ENCODE measurements at places on chromosomes 12 and 14.

DNA sequence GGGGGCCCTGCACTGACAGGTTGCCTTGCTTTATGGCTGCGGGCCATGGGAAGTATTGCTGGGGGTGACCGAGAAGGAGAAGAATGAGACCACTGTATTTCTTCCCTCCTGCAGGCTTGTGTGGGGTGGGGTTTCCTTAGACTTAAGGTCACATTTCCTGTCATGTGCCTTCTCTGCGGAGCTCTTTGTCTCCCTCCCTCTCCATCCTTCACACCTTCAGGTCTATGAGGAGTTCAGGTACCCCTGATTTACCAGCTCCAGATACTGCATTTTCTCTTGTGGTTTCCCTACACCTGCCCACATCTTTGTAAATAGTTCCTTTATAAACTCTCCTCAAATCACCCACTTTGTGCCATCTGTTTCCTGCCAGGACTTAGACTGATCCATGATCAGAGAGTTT lies 3.6 kb downstream of the FNTB start:
- no peak for DNase-seq

- DNase-seq = no peak
These were observed 86.3 kb downstream of the VWF start for GRCh38 chr12:6038160-6038559.

- DNase-seq = no peak
These were observed 24.6 kb downstream of the LIN7A start for GRCh38 chr12:80912901-80913770.

GRCh38 chr12:51080136-51080535 lies 3.3 kb downstream of the CSRNP2 start:
- DNase-seq = no peak

GRCh38 chr12:28108599-28108998 lies 81.7 kb upstream of the CCDC91 start:
- no peak for DNase-seq

DNA sequence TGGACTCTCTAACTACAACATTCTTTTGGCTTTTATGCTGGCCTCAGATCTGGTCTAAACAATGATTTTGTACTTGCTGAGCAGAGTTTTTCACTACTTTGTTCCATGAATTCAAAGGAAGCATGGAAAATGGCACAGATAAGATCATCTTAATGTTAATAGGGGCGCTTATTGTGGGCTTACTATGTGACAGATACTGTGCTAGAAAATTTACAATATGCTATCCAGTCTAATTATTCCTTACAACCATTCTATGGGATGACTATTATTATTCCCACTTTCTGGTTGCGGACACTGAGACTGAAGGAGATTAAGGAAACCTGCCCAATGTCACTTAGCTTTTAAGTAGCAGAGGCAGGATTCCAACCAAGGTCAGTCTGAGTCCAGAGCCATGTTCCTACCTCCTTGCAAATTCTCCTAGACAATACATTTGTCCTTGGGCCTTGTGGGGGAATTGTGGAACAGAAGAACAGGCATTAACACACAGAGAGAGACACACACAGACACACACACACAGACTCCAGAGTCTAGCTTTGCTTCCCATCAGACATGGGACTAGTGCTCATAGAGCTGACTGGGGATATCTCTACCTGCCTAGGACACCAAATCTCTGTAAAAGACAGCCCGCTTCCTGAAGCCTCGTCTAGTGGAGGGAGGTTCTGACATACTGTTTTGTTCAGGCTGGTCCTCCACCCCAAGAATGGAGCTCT lies 107.7 kb downstream of the SLC38A1 start:
- no peak for DNase-seq

DNA sequence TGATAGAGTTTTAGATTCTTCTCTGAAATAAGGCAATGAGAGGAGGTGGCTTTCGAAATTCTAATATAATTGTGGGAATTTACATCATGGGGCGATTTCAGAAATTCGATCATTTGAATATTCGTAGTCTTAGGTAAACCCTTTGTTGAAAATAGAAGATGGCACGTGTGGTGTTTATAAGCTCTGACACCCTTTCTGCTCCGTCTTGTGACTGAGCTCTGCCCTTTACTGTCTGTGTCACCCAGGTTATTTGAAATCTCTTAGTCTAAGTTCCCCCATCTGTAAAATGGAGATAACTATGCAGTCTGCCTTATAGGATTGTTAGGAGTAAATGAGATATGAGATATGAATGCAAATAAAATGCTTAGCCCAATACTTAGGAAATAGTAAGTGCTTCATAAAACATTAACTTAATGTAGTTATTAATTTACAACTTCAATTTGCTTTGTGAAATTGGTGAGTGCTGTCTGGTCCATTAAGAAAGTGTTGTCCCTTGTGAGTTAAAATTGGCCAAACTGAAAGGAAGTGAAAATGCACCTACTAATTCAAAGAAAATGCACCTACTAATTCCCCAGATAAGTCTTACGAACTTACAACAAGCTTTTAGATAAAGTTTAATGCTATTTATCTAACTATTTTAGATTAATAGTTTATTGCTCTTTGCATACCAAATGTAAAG lies 1.5 kb downstream of the BMAL2 start:
- no peak for DNase-seq
